ENCODE measurements at places on chromosomes 1 and 21.

DNA sequence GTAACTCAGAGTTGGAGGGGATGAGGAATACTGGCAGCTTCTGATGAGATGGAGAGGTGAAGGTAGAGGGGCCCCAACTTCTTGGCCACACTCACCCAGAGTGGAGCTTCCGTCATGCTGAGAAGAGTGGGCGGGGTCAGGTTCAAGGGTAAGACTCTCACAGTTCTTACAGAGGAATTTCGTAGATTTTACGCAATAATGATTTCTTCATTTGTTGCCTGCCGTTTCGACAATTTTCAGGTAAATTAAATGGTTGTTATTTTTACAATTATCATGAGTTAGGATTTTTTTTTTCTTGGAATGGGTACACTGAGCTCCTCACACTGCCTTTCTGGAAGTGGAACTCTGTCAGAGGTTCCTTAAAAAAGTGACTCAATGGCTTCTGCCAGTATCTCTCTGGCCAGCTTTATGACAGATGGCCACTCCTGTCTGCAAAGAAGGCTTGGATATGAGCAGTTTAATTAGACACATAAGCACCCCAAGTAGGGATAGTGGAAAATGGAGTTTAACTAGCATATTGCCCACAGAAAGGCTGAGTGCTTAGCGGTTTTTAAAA lies 13.8 kb upstream of the NLRP3 start:
- DNase-seq = no peak

- DNase-seq = no peak
Observed at GRCh38 chr1:119781434-119782210, 12.9 kb upstream of the HMGCS2 start.

- peak; percentile 76 for DNase-seq
Observed at GRCh38 chr1:19974822-19975416, 4.5 kb downstream of the PLA2G2A start.

GRCh38 chr1:30743584-30744059 lies 14.0 kb downstream of the LAPTM5 start:
- no peak for DNase-seq
